Gastroesophageal sphincter (tissue), 4 donors: ENCODE measurements at places on chromosomes 1 and 21. TPM values are rescaled to one million over a fixed set of nuclear protein-coding genes. Genes with fewer than 3 reads are reported as not detected.

GRCh38 chr1:65734979-65735378, 57.7 kb upstream of the PDE4B start:
- ATAC-seq, result no peak

DNA sequence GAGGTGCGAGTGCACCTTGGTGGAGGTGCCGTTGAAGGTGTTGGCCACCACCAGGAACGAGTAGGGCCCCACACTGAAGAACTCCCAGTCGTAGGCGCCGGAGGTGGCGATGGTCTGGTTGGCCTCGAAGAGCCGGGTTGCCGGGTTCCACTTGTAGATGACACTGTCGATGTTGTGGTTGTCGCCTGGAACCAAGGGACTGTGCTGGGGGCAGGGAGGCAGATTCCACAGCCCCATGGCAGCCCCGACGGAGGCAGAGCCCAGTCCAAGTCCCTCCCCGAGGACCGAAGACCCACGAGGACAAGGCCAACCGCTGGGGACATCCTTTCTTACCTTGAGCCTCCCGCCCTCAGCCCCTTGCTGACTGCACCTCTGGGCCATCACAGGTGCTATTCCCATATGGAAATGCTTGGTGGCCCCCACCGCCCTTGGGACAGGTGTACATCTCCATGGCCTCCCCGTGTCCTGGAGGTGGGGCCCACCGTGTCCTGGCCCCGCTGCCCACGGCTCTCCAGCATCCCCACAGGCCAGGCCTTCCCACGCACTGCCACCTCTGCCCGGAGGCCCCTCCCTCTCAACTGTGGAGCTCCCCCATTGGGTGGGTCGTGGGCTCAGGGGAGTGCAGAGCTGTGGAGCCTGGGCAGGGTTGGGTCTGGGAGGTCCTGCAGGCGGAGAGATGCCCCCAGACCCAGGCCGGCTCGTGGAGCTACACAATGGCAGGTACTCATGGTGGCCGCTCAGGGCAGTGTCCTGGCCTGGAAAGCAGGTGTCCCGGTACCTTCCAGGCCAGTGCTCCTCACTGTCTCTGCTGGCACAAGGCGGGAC, 17.9 kb downstream of the KRTAP10-1 start:
- no peak for ATAC-seq

- ATAC-seq, result no peak
Measured at GRCh38 chr21:23837564-23837963, 1769.7 kb downstream of the MRPL39 start.

- ATAC-seq, result no peak
Measured at GRCh38 chr1:50308878-50309277, 114.4 kb downstream of the DMRTA2 start.

DNA sequence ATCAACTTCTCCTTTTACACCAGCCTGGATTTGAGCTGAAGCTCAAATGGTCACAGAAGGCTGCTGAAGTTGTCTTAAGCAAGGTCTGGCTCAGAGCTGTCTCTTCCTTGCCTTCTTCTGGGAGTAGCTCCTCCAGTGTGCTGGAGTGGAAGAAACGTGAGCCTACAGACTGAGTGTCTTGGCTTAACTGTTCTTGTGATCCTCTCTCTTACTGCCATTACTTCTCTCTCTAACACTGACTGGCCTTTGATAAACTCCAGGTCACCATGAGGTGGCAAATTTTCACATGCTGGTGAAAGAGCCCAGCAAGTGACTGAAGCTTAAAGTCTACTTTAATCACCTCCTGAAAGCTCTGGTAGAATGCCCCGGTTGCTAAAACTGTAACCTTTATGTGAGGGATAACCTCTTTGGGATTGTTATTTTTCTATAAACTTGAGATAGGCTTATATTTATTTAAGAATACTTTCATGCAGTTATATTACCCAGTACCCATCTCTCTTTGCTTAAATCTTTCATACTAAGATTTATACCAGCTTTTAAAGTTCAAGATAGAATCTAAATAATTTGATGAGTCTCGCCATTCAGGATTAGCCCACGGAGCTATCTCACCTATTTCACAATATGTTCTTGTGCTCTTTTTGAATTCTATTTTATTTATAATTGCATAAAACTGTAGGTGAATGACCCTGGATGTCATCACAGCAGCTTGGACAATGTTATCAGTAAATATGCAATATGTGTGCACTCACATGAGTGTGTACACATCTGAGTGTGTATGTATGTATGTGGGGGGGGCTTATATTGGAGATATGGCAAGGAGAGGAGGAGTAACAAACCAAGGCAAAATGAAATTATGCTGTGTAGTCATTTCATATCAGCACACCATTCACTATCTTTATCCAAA, 924.0 kb downstream of the LTN1 start:
- ATAC-seq, result peak; percentile 39

DNA sequence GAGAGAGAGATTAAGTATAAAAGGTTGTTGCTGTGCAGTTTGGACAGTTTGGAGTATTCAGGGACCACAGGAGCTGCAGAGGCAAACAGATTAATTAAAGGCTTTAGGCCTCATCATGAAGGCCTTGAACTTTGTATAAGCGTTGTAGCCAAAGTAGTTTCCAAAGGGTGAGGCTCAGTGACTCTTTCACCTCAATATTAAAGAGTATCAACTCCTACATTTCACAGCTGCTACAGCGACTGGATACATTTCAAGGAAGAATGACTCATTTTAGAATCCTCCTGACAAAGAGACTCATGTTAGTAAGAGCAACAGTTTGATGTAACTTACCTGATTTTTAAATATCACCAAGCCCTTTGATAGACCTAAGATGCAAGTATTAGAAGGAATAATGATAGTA, 355.5 kb downstream of the HLX start:
- ATAC-seq, result no peak

RAD54L gene
- total RNA-seq, result 9.2 TPM

GRCh38 chr1:41387667-41388091, 26.4 kb downstream of the FOXO6 start:
- ATAC-seq, result peak; percentile 85

DNA sequence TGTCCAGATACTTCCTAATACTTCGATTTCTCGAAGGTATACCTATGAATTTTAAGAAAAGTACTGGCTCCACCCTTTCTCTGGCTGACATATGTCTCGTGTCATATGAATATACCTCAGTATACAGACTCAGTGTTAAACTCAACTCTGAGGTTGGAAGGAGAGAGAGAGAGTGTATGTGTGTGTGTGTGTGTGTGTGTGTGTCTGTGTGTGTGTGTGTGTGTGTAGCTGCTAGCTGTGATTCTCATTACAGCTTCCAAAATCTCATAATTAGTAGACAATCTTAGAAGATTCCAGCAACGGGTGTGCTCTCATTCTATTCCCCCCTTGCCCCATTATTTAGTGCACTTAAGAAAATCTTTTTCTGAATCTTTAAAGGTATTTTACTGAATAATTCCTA, 380.3 kb upstream of the B3GALT2 start:
- ATAC-seq, result no peak

CHTOP gene
- 33.7 TPM for total RNA-seq

DNA sequence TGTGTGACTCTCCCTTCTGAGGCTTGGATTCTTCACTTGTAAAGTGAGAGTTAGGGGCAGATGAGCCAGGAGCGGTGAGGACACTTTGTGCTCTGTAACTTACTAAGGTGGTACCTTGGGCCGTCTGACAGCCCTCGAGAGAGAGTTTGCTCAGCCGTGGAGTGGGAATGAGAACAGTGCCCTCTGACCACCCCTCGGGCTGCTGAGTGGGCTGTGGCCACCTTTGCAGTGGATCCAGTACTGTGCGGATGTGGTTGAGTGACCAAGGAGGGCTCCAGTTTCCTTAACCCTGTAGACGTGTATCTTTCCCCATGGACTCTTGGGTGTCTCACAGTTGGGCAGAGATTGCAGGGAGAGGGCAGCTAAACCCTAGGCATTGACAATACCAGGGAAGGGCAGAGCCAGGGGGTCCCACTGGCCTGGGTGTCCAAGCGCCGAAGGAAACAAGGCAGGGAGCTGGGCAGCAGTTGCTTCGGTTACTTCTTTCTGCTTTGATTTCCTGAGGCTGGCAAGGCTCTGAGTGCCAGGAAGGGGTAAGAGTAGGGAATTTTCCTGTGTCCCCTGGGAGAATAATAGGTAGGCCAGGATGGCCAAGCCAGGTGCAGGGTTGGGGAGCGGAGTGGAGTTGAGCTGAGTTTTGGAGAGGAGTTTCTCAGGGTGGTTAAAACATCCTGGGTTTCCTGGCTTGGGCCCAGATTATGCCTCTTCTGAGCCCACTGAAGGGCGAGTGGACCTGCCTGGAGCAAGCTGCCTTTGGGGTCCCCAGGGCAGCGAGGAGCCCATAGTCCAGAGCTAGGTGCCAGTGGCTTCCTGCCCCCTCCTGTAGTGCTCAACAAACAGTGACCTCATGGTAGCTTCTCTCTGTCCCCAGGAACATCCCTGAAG, 27.6 kb downstream of the HMGCS2 start:
- no peak for ATAC-seq

DNA sequence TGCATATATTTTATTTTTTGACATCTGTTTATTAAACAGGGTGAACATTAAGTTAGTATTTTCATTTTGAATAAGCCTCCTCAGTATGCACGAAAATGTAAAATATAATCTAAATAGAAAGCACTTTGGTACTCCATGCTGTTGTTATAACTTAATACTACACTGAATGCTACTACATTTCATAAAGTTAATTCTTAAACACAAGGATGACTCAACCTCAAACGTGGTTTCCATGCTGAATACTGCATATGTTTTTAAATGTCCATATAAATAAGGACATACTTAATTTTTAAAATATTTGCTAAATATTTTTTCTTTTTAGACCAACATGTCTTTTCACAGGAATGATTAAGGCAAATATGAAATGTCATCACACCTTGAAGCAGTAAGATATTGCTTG, 83.9 kb downstream of the USP24 start:
- ATAC-seq, result no peak

GRCh38 chr1:66446261-66447001, 87.5 kb upstream of the SGIP1 start:
- ATAC-seq, result peak; percentile 57

PLA2G2C gene
- not detected for total RNA-seq

DNA sequence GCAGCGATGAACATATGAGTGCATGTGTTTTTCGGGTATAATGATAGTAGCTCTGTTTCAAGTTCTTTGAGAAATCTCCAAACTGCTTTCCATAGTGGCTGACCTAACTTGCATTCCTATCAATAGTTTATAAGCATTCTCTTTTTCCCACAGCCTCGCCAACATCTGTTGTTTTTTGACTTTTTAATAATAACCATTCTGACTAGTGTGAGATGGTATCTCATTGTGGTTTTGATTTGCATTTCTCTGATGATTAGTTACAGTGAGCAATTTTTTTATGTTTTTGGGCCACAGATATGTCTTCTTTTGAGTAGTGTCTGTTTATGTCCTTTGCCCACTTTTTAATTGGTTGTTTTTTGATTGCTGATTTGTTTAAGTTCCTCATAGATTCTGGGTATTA, 10.6 kb upstream of the RUNX1 start:
- ATAC-seq, result no peak

PCSK9 gene
- total RNA-seq, result 0.23 TPM

- no peak for ATAC-seq
Measured at GRCh38 chr1:91099746-91100621, 78.1 kb upstream of the ZNF644 start.

DNA sequence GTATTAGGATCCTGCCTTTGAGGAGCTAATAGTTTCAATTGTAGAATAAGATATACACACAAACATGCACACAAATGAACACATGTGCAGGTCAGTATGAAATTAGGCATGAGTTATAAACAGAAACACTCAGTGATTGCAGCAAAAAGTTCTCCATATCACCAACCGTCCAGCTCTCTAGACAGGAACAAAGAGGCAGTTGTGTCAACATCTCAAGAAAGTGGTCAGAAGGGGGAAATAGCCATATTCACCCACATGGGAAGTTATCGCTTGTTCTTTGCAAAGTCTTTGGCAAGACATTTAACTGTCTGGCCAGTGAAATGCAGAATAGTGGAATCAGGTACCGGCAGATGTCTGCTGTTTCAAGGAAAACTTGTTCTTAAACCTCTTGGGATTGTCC, 29.4 kb upstream of the PIGC start:
- ATAC-seq, result peak; percentile 41

- no peak for ATAC-seq
Measured at GRCh38 chr1:205963352-205964155, 20.3 kb upstream of the SLC26A9 start.

ATP1A4 gene
- not detected for total RNA-seq

GRCh38 chr1:42173961-42174735, 9.6 kb upstream of the GUCA2A start:
- ATAC-seq, result no peak

DNA sequence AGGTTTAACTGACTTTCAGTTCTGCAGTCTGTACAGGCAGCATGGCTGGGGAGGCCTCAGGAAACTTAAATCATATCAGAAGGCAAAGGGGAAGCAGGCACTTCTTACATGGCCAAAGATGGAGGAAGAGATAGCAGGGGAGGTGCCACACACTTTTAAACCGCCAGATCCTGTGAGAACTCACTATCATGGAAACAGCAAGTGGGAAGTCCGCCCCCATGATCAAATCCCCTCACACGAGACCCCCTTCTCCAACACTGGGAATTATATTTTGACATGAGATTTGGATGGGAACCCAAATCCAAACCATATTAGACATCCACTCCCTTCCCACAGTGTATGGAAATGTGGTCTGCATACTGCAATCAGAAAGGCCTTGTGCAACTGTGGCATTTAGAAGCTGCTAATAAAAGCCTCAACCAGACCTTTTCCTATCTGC, 148.2 kb downstream of the FCRL5 start:
- no peak for ATAC-seq

ZNF124 gene
- 42.4 TPM for total RNA-seq

GRCh38 chr1:159705904-159706256, 8.5 kb downstream of the CRP start:
- no peak for ATAC-seq

DNA sequence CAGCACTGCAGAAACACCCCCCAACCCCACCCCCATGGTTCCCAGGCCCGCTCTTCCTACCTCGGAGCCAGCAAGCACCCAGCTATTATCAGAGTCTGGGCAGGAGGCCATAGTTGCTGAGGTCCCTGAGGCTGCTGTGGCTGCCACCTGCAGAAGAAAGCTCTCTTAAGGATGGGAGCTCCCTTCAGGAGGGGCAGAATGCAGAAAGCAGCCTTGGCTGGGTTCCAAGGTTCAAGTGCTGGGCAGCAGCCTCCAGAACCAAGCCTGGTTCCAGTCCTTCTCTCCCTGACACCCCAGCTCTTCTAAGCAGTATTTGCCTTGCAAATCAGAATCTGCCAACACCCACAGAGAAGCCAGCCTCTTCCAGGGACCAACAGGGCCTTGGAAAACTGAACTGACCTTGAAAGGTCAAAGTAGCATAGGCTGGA, 2.3 kb downstream of the PBXIP1 start:
- no peak for ATAC-seq

GRCh38 chr1:226337276-226337875, 28.4 kb upstream of the LIN9 start:
- no peak for ATAC-seq

GPR37L1 gene
- total RNA-seq, result 0.27 TPM

DNA sequence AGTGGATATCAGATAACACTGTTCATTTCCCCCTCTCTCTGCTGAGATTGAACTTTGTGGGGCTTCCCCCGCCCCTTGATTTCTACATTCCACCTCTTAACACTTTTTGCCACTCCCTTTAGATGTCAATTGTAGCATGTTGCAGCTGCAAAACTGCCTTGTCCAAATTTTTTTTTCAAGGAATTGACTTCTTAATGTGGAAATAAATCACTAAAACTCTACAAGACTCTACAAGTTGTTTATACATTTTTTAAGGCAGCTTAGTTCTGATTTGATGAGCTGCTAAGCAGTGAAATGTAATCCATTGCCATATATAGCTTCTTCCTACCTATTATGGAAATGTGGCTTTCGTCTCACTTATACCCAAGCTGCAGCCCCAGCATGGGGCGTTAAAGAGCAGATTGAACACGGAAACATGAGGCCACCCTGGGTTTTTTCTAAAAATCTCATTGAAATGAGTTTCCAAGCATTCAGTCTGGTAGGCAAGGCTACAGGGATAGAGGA, 132.2 kb downstream of the SYT2 start:
- ATAC-seq, result no peak
